ENCODE measurements at places on chromosomes 12 and 14.

GRCh38 chr14:37081218-37081617, 91.2 kb downstream of the SLC25A21 start:
- no peak for DNase-seq

GRCh38 chr14:93024493-93024892, 91.2 kb downstream of the ITPK1 start:
- no peak for DNase-seq

- DNase-seq, result no peak
Observed at GRCh38 chr12:88546226-88546625, 34.0 kb downstream of the KITLG start.

- DNase-seq, result peak; percentile 5
Observed at GRCh38 chr14:36580856-36581831, 1.3 kb downstream of the NKX2-8 start.

- DNase-seq, result peak; percentile 51
Observed at GRCh38 chr14:99511421-99512109, 30.4 kb downstream of the CCNK start.

- no peak for DNase-seq
Observed at GRCh38 chr14:88002421-88003075, 2.4 kb upstream of the GPR65 start.

- no peak for DNase-seq
Observed at GRCh38 chr14:35932659-35933159, 106.6 kb downstream of the BRMS1L start.

DNA sequence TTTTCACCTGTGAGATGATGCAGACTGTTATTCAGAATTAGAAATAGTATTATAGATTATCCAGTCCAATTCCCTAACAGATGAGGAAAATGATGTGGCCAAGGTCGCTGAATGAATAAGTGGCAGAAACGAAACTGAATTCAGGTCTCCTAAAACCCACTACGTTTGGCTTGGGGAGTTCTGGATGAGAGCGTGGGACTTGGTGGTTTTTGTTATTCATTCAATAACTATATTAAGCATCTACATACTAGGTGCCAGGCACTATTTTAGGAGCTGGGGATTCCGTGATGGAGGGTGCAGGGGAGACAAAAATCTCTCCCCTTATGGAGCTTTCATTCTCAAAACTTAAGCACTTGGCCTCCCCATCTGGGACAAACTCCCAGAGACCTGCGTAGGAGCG, 813 bp upstream of the CCDC184 start:
- DNase-seq, result no peak

GRCh38 chr12:34289431-34290380, 267.4 kb downstream of the ALG10 start:
- DNase-seq, result no peak

DNA sequence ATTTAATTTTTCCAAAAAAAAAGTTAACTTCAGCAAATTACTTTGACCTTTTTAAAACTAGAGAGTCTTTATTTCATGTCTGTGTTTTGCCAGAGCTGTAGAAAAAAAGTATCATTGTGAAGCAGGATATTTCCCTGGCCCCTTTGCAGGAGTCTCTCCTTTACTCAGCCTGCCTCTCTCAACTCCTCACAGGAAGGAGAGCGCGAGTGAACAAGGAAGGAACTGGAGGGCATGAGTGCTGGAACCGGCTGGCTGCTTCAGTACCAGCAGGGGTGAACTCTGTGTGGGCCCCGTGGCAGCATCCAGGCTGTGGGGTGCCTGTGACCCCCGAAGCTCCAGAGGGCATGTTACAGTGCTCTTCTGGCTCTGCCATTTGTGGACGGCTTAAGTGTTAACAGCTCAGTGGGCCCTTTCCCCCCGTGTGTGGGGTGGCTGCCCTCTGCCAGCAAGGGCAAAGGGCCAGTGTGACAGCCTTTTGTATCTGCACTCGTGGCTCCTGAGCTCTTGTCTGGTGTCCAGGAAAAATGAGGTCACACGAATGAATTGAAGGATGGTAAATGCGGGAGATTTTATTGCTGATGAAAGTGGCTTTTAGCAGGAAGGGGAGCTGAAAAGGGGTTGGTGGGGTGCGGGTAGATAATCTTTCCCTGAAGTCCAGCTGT, 76.6 kb upstream of the KCNH3 start:
- DNase-seq, result no peak

- DNase-seq, result no peak
Observed at GRCh38 chr14:72889366-72889765, 4.5 kb downstream of the DPF3 start.

DNA sequence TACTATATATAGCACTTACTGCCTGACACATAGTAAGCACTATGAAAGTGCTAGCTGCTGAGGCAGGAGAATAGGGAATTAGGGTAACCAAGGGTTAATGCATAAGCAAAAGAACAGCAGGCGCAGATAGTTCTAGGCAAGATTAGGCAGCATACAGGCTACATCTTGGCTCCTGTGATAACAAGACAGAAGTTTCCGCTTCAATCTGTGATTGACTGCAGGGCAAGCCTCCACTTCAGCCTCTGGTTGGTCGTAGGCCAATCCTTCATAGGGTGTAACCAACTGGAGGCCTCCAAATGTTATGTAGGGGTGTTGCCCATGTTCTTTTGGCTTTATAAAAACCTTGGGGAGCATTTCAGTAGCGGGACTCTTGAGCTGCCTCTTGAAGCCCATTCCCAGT, 46.9 kb downstream of the KLHL28 start:
- DNase-seq, result no peak

DNA sequence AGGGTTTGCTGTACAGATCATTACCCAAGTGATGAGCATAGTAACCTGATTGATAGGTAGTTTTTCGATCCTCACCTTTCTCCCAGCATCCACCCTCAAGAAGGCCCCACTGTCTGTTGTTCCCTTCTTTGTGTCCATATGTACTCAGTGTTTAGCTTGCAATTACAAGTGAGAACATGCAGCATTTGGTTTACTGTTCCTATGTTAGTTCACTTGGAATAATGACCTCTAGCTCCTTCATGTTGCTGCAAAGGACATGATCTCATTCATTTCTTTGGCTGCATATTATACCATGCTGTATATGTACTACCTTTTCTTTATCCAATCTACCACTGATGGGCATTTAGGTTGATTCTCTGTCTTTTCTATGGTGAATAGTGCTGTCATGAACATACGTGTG, 181.6 kb upstream of the FOXG1 start:
- no peak for DNase-seq

DNA sequence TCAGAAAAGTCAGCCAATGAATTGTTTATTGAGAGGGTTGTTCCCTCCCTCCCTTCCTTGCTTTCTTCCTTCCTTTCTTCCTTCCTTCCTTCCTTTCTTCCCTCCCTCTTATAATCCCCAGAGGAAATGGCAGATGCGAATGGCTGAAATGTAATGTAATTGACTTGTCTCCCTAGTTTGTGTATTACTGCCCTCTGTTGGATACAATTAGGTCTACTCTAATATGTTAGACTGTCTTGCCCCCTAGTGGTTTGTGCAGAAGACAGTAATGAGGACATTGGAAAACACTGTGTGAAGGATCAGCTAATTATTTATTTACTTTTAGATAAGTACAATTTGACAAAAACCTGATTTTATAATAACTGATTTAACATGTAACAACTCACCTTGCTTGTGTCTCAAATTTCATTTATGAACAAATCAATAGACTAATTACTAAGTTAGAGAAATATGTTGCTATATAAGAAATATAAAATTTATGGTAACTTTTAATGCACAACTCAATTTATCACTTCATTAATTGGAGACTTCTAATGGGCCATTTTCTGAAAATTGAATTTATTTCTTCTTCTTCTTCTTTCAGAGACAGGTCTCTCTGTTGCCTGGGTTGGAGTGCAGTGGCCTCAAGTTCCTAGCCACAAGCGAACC, 229.8 kb upstream of the LRIG3 start:
- DNase-seq, result peak; percentile 86

DNA sequence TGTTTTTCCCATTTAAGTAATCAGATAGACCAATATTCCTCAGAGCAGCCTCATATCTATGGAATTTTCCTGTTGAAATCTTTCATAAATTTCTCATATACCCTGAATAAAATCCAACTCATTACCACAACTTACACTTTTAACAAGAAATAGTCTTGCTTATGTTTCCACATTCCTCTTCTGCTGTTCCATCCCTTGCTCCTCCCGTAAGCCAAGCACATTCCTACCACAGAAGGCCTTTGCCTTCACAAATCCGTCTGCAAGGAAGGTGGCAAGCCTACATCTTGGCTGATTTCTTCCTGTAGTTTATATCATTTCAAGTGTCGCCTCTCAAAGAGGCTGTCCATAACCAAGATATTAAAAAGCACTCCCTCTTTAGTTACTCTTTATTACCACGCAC, 127.7 kb downstream of the C12orf50 start:
- peak; percentile 23 for DNase-seq

DNA sequence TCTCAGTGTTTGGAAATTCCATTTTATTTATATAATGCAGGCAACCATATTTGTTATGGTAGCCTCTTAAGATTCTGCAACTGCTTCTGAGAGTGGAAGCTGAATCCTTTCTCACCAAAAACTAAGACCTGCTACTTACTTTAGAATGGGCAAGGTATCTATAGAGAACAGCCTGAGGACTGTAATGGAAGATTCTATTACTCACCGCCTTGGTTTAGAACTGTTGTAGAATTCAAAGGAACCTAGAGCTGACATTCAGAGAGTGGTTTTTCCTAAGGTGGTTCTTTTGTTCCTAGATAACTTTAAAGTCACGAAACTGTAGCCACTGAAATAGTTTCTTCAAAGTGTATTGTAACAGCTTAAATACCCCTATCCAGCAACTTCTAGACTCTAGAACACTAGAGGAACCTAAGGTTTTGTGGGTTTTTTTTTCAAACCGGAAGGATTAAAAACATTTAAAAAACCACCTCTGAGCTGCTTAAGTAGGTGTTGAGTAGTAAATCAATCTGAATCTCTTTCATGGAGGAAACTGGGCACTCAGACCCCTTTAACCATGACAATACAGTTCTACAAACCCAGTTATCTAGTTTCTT, 4.2 kb downstream of the TDP1 start:
- no peak for DNase-seq

- DNase-seq, result no peak
Observed at GRCh38 chr12:18895946-18896345, 158.0 kb downstream of the CAPZA3 start.

DNA sequence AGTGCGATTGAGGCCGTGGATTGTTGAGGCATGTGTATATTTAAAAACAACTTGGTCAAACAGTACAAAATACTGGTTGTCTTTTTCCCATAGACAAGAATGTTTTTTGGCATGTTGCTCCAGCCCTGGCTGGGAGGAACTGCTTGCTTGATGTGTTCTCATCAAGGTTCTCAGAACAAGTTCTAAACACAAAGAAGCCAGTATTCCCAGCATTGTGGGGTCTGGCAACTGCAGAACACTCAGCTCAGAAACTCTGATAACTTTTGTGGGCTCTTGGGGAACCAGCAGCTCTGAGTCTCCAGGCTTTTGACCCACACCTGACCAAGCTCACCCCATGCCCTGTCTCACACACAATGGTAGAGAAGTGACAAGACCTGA, 27.1 kb upstream of the DICER1 start:
- DNase-seq, result no peak

DNA sequence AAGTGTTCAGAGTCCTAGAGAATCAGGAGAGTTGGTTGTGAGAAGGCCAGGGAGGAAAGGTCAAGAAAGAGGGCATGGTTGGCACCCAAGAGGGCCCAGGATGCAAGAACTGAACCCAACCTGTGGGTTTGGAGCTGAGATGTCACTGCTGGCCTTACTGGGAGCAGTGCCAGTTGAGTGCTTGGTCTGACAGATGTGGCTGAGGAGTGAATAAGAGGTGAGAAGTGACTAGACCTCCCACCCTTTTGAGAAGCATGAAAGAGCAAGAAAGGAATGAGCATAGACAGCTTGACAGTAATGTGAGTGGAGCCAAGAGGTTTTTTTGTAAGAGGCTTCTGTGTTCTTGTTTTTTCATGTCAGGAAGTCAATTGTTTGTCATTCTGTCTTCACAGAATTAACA, 95.3 kb downstream of the FGD4 start:
- no peak for DNase-seq

GRCh38 chr14:61308198-61308597, 13.2 kb upstream of the PRKCH start:
- no peak for DNase-seq

GRCh38 chr12:43815416-43815815, 9.3 kb upstream of the TWF1 start:
- DNase-seq, result no peak

DNA sequence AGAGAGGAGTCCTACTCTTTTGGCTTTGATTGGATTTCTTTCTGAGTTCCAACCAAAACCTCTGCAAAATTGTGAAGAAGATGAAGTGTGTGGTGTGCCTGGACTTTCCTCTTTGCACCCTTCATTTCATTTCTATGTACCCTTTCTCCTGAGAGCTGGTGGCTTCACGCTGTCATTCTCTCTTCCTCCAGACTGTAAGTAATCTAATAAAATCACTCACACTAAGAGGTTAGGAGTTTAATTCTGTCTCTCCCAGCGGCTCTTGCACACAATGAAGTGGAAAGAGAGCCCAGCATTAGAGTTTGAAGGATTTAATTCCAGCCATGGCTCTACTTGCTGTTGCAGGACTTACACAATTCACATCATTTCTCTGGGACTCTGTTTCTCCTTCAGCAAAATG, 37.8 kb upstream of the CRADD start:
- DNase-seq, result no peak

- no peak for DNase-seq
Observed at GRCh38 chr12:95834572-95834971, 24.2 kb upstream of the SNRPF start.

DNA sequence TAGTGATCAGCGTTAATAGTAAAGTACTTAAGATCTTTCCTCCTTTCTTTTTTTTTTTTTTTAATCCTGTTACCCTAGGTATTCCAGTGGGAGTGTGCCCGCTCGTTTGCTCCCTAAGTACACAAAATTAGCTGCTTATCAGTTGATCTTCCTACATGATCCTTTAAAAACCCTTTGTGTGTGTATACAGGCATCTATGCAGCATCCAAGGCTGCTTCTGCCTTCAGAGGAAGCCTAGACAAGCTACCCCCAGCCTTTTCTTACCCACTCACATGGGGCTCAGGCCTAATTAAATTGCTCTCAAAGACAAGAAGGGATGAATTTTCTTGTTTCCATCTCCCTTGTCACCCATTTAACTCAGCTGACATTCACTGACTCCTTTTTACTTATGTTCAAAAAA, 343.4 kb upstream of the LMO3 start:
- DNase-seq, result no peak
